OCI-LY7 (cell line): ENCODE measurements at places on chromosomes 12 and 14. TPM values are rescaled to one million over a fixed set of nuclear protein-coding genes. Genes with fewer than 3 reads are reported as not detected.

Gene SPTB
- not detected in 2 replicates for total RNA-seq

Gene TAS2R46
- 1.4 and 1.6 TPM in 2 replicates for total RNA-seq

Gene ADAMTS20
- not detected in 2 replicates for total RNA-seq

Gene SPIC
- not detected in 2 replicates for total RNA-seq

DNA sequence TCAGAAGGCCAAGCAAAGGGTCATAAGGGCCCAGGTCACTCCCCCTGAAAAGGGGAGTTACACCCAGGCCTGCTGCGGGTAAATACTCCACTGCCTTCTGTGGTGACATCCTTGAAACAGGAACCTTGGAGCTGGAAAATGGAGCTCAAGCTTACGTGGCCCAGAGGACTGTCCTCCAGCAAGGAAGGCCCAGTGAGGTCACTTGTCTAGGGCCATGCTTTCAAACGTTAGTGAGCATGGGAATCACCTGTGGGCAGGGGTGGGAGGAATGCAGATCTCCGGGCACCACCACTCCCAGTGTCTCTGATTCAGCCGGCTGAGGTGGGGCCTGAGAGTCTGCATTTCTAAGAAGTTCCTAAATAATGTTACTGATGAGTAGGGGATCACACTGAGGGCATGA, 140.5 kb upstream of the CCND2 start:
- DNase-seq, result no peak

Gene SLC15A4
- 72.8 and 87.3 TPM in 2 replicates for total RNA-seq

Gene ADAM21
- total RNA-seq, result not detected in 2 replicates

DNA sequence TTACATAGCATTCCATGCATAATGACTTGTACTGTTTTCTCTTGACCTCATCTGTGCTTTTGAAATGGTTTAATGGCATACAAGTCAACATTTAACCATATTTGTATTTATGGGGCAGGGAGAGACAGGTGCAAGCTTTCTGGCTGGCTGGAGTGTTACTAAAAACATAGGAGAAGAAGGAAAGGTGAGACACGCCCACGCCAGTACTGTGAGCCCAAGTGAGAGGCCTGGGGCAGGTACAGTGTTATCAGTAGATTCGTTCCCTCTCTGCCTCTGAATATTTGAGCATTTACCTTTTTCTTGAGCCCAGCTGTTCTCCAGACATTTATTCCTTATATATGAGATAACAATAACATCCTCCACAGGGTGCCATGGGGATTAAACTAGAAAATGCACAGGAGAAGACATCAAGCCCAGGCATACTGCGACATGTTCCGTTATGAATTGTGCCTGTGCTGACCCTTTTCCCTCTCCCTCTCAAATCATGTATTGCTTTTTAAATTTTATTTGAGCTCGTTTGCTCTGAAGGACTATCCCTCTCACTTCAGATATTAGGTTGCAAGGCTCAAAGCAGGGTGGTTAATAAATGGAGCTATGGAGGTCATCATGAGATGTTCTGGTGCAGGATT, 34.6 kb upstream of the TUBA1C start:
- DNase-seq, result no peak

- no peak for DNase-seq
Measured at GRCh38 chr12:46831335-46832129, 5.7 kb upstream of the SLC38A4 start.

GRCh38 chr12:55745361-55746173, 2.6 kb downstream of the GDF11 start:
- peak; percentile 87 for DNase-seq

- DNase-seq, result no peak
Measured at GRCh38 chr12:96466939-96467751, 22.2 kb upstream of the CFAP54 start.

GRCh38 chr14:76902591-76902990, 76.4 kb downstream of the LRRC74A start:
- DNase-seq, result no peak

Gene SLC4A8
- total RNA-seq, result 6.7 and 9.8 TPM in 2 replicates

GRCh38 chr14:23559010-23559925, 3.2 kb downstream of the THTPA start:
- DNase-seq, result peak; percentile 75

Gene PRB2
- not detected in 2 replicates for total RNA-seq

DNA sequence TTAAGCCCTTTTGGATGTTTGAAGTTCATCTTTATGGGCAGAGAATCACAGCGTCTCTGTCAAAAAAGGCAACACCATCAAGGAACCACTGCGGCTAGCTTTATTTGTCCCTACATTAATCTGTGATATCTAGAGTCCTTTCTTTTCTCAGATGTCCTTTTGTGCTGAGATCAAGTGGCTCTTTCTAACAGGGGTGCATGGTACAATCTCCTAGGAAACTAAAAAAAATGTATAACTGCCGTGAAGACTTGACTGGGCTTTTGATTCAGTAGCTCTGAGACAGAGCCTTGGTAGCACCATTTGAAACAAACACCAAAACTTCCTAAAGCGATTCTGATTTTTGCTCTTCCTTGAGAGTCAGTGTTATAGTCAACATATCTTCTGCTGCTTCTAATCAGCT, 33.3 kb downstream of the KCNK13 start:
- no peak for DNase-seq

- no peak for DNase-seq
Measured at GRCh38 chr14:101357038-101357437, 204.3 kb upstream of the DIO3 start.

DNA sequence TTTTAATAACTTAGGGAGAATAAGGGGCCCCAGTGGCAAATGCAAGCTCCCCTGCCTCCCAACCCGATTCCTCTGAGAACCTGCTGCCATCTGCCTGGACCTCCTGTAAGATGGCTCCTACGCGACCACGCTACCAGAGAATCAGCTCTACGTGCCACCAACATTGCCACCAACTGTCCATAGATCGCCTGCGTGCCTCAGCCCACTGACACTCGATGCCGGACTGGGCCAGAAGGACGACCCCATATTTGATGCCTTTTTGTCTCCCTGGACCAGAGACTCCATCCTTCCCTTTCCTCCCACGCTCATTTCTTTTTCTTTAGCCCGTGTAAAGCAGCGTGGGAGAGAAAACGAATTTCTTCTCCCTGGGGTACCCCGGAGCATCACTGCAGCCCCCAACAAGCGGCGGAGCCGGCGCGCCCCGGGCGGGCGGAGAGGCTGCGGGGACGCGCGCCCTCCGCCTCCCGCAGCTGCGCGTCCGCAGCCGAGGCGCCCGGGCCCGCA, 565 bp upstream of the KLHL42 start:
- peak; percentile 50 for DNase-seq

- DNase-seq, result peak; percentile 78
Measured at GRCh38 chr12:22046090-22046967, at the start of gene CMAS. Gene CMAS (plus strand): TSS chr12:22046218. CDS start chr12:22046304, 86 bp downstream.

- DNase-seq, result peak; percentile 12
Measured at GRCh38 chr14:41285186-41285748, 321.4 kb upstream of the LRFN5 start.

Gene MNAT1
- total RNA-seq, result 60.9 TPM in 2 replicates

GRCh38 chr12:21941506-21942376, 515 bp upstream of the ABCC9 start:
- DNase-seq, result no peak

GRCh38 chr12:113439606-113440030, 17.4 kb downstream of the SDSL start:
- DNase-seq, result peak; percentile 59

DNA sequence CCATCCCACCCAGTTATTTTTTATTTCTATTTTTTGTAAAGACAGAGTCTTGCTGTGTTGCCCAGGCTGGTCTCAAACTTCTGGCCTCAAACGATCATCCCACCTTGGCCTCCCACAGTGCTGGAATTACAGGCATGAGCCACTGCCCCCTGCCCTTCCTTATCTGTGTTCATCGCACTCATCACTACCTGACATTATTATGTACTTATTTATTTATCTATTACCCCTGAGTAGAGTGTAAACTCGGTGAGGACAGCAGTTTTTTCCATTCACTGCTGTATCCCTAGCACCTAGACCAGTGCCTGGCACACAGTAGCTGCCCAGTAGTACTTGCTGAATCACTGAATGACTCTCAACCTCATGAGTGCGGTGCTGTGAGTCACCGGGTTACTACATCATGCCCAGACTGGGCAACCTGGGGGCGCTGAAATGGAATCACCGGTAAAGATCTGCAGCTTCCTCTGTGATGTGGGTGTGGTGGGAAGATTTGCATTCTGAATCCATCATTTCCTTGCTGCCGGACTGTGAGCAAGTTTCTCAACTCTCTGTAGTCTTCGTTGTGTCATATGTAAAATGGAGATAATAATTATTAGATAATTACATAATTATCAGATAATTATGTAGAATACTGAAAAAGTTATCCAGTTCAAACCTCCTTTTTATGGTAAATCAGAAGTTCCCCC, 81.9 kb upstream of the USP44 start:
- no peak for DNase-seq

- DNase-seq, result no peak
Measured at GRCh38 chr12:31566547-31566946, 24.4 kb downstream of the DENND5B start.

DNA sequence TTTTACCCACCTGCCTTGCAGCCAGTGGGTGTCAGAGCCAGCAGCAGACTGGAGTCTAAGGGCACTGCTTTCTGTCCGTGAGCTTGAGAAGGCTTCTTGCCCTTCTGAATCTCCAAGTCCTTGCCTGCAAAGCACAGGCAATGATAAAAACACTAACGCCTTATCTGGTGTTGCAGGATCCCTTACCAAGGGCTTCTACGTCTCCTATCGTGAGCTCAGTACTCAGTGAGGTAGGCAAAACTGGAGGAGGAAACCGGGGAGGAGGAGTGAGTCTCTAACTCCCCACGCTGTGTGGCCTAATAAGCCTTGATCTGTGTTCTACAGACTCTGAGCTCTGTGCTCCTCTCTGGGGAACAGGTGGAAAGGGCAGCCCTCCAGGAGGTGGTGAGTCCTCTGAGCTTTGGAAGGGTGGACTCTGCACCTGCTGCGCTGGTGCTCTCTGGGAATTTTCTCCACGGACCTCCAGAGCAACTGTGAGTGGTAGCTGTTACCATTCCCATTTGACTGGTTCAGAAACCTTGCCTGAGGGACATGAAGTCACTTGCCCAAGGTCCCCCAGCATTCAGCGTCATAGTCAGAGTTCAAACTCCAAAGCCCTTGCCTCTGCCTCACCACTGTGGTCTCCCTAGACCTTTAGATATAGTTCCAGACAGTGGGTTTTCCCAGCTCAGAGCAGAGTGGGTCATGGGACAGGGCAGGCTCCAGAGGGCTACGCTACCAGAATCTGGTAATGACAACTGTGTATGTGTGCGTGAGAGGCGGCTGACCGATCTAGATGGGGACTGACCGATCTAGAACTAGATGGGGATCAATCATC, 7.0 kb upstream of the MARK3 start:
- no peak for DNase-seq

Gene AQP6
- not detected in 2 replicates for total RNA-seq

Gene RPL41
- 4,745 and 4,976 TPM in 2 replicates for total RNA-seq

DNA sequence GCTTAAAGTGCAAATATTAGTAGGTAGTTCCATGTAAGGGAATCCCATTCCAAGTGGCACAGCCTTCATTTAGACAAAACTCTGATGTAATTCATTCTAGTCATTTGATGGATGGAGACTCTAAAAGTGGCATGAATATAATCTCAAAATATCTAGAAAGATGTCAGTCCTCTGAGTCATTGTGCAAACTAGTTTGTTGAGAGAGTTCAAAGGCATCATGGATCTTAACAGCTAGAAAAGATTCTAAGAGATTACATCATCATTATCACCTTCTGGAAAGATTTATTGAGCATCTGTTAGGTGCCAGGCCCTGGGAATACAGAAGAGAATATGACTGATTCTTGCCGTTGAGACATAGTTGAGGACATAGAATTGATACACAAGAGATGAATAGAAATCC, 30.7 kb downstream of the CRADD start:
- DNase-seq, result no peak

DNA sequence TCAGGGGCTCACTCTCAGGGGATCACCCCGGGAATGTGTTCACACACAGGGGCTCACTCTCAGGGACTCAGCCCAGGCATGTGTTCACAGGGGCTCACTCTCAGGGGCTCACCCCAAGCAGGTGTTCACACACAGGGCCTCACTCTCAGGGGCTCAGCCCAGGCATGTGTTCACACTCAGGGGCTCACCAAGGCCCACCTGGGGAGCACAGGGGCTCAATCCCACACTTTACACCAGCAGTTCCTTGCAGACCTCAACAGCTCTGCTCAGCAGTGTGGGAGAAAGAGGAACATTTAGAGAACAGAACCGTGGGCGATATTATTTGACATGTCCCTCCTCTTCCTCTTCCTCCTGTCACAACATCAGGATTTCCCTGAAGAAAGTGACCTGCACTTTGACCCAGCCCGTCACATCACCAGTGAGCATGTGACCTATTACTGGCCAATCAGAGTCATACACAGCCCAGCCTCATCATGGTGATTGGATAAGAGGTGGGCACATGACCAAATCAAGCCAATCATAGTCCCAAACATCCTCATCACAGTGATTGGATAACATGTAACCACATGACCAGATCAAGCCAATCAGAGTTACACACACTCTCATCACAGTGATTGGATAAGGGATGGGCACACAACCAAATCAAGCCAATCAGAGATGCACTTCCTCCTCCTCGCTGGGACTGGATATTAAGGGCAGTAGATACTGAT, 359.4 kb upstream of the SFSWAP start:
- peak; percentile 25 for DNase-seq

DNA sequence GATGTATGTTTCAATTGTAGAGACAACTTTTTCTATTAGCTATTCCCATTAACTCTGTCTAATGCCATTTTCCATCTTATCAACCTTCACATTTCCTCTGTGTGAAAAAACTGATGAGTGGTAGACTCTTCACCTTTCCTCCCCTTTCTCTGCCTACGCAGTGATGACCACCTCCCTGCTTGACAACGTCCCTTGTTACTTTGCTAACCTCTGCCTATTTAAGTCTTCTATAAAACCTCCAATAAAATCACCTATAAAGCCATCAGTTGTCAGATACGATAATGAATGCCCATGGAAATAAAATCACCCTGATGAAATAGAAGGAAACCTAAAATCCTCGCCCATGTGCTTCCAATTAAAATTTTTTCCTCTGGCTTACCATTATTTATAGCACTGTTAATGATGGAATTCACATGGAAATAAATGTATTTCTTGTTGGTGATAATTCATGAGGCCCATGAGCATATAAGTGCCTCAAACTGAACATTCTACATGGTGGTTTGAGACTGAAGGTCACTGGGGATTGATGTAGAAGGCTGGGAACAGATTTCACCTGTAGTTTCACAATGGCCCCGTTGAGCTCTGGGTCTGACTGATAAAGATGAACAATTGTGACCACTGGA, 1454.0 kb upstream of the SEL1L start:
- no peak for DNase-seq

Gene REC8
- 12.6 and 14.2 TPM in 2 replicates for total RNA-seq

Gene FAM181A
- total RNA-seq, result not detected in 2 replicates

GRCh38 chr12:22299294-22299912, 35.1 kb downstream of the ST8SIA1 start:
- peak; percentile 55 for DNase-seq

DNA sequence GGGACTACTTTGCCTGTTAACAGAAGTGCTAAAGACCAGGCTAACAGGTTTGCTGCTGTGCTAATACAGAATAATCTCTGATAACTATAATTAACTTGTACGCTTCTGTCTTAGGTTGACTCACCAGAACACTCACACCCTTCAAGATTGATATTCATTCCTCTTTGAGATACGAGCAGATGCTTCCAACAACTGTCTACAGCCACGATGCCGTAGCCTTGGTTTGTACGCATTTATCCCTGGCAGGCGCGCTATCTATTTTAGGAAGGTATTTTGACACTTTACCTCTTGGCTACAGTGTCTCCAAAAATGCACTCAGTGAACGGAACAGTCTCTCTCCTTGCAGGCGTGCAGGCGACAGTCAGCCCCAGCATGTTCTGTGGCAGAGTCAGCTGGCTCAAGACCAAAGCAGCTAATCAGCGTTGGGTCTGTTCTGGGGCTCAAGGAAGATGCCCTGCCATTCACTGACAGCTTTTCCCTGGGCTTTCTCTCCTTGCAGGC, 146.4 kb upstream of the PRICKLE1 start:
- DNase-seq, result no peak

GRCh38 chr12:124636138-124636978, 68.9 kb upstream of the NCOR2 start:
- DNase-seq, result no peak
